ENCODE measurements at places on chromosomes 3 and 15.

GRCh38 chr15:26231096-26231495 is 368.0 kb upstream of the ATP10A start:
- DNase-seq: no peak

GRCh38 chr15:96549136-96549535 is 218.6 kb downstream of the NR2F2 start:
- no peak for DNase-seq

DNA sequence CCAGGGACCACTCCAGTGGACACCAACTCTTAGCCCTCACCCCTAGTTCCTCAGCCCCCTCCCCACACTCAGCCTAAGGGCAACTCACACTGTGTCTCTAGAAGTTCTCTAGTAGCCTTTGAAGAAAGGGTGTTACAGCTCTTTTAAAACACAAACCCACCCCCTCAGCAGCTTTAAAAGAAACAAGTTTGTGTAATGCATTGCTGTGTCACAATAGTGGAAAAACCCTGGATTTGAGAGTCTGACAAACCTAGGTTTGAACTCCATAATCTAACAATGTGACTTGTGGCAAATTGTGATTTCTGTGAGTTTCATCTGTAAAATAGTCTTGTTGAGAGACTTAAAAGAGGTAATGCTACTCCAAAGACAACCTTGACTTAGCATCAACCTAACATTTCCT is 54.0 kb downstream of the PLCH1 start:
- DNase-seq: no peak

- DNase-seq: no peak
These were observed 6.4 kb downstream of the STRA6 start for GRCh38 chr15:74196175-74196574.

DNA sequence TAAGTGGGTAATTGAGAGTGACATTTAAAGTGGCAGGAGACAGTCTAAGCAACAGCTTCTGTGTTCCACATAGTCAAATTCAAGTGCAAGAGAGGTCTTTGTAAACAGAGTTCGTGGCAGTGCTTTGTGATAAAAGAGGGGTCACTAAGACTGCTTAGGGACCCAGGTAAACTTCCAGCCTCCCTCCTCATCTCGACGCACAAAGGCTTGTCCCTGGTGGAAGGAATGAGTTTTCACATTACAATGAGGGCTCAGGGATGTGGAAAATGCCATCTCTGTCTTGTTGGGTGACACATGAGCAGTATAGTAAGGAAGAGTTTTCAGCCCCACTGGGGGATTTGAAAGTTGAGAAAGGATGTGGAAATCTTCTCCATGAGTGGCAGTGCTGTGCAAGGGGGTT is 7.3 kb downstream of the GMNC start:
- no peak for DNase-seq

DNA sequence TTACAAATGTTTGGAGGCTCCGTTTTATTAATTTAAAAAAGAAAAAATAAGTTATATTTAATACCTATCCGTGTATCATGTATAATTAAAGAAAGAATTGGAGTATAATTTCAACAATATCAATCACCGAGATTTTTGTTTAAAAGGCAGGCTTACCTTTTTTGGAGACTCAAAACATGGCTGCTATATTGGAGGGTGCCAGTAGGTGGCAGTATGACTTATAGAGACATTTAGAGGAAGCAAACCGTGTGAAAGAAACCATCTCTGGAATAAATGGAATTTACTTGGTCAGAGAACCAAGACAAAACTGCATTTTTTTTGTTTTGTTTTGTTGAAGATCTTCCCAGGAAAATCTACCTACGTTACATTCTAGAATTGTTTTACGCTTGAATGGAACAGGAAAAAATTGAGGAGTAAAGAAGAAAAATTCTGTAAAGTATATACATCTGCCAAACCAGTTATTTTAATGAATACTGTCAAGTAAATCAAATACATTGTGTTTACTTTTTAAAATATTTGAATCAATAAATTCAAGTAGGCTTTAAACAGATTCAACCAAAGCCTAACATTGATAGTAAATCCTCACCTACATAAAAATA is 802.6 kb upstream of the ALCAM start:
- peak; percentile 14 for DNase-seq

- DNase-seq: no peak
These were observed 192.0 kb downstream of the TPRG1 start for GRCh38 chr3:189363590-189364255.

GRCh38 chr15:31446546-31446945 is 119.9 kb downstream of the KLF13 start:
- no peak for DNase-seq

GRCh38 chr3:96267577-96267976 is 546.8 kb upstream of the EPHA6 start:
- no peak for DNase-seq

GRCh38 chr3:45170096-45170495 is 23.9 kb upstream of the CDCP1 start:
- DNase-seq: no peak

- DNase-seq: no peak
These were observed 27.3 kb upstream of the SPRED1 start for GRCh38 chr15:38225381-38225780.

DNA sequence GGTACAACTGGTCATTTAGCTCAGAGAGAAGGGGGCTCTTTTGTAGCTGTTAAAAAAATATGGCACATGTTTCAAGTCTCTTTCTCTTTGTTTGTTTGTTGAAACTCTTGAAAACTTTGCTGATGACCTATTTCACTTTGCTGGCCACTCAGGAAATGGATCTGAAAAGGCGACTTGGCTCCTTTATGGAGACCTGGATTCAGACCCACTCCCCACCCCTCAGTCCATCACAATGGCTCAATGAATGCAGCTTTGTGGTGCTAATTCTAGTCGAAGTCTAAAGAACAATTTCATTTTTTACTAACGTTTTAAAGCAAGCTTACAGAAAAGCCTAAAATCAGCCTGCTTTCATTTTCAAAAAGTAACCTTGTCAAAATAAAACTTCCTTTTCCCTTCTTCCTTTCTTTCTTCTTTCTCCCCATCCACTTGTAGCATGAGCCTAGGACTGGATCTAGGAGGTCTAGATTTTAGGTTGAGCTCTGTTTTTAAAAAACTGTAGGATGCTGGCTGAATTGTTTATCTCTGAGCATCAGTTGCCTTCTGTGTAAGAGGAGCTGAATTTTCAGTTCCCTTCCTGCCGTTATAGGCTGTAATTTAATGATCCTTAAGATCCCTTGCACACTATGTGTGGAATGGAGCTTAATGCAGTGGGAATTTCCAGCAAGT is 165.5 kb upstream of the FEZF2 start:
- DNase-seq: no peak

DNA sequence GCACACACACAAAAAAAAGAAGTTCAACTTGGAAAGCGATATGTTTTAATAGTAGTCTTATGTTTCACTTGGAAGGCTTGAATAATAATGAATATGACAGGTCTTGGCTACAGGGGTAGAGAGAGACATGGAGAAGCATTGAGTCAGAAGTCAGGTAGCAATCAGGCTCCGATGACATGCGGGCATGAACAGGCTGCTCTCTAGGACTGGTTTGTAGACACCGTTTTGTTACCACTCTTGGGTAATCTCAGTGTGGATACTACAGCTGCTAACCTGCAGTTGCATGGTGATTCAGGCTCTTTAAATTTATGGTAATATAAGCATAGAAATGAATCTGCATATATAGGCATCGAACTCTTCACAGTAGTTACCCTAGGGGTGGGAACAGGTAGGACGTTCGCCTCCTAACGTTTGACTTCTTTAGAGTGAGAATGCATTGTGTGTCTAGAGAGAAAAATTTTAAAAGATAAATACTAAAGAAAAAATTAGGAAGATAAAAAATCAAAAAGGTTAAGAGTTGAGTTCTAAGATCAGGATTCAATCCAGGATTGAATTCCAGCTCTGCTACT is 241.6 kb upstream of the KBTBD8 start:
- DNase-seq: no peak

GRCh38 chr3:143171141-143171980 is 51.8 kb downstream of the CHST2 start:
- DNase-seq: no peak

GRCh38 chr15:69414701-69415167 is 585 bp downstream of the KIF23 start:
- DNase-seq: no peak

DNA sequence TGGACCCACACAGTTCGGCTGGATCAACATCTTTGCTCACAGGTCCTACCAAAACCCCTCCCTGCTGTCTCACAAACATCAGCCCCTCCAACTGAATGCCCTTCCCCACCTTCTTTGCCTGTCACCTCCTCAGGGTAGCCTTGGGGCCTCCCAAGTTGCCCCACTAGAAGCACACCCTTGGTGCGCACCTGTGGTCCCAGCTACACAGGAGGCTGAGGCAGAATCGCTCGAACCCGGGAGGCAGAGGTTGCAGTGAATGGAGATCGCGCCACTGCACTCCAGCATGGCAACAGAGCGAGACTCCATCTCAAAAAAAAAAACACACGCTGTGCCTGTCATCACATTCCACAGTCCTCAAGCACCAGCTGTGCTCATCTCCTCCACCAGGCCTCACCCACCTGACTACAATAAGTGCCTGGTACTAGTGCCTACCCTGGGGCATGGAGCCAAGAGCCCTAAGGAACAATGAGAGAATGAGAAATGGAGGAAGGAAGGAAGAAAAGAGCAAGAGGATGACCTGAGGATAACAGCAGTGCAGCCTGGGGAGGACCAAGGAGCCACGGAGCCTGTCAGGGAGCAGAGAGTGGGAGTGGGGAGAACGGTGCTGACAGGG is 26.0 kb downstream of the RPN1 start:
- DNase-seq: no peak

DNA sequence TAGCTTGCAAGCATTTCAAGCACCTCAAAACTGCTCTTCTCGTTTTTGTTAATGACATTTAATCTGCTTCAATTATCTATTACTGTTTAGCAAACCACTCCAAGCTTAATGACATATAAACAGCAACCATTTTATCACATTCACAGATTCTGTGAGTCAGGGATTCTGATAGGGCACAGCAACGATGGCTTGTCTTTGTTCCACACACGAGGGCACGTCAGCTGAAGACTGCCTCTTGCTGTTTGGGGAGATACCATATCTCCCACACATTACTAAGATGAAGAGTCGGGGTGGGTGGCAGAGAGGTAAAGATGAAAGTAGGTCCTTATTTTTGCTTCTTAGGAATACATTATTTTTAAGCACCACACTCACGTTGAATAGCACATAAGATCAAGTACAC is 19.3 kb downstream of the CPOX start:
- no peak for DNase-seq

GRCh38 chr15:100170291-100171210 is 171.2 kb downstream of the ADAMTS17 start:
- DNase-seq: no peak

DNA sequence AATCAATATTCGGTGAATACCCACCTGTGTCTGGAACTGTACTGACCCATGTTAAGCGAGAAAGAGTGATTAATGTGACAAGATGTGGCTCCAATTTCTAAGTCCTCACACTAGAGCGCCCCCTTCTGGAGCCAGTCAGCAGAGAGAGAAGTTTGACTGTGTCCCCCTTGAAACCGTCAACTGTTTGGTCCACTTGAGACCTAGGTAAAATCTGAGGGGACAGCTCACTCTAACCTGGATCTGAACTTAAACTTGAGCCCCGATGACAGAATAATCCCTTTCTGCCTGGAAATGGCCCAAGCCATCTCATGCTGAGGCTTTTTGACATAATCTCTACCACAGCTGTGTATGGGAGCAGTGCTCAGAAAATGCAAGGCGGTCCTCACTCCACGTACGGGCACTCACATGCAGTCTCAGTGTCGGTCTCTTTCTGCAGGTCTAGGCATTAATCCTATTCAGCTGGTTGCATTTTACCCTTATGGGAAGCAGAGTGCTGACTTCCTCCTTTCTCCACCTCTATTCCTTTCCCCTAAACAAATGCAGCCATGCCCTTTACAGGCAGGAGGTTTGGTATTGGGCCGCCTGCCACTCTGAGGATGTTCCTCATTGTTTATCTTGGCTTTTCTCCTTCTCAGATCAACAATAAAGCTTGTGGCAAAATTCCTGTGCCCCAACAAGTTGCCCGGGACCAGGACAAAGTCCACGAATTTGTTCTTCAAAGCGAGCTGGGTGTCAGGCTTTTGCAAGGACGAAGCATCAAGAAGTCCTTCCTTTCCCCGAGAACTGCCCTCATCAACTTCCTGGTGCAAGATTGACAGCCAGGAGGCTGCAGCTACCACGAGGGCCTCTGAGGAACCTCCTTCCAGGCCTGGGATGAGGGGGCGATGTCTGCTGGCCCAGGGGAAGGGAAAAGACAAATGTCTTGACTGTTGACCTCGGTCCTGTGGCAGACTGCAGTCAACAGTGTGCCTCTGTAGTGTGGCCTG is 47.5 kb upstream of the LIMD1 start:
- no peak for DNase-seq

GRCh38 chr3:7290077-7290825 is 429.3 kb downstream of the GRM7 start:
- DNase-seq: no peak

GRCh38 chr3:181486141-181486885 is 225.4 kb upstream of the SOX2 start:
- no peak for DNase-seq

DNA sequence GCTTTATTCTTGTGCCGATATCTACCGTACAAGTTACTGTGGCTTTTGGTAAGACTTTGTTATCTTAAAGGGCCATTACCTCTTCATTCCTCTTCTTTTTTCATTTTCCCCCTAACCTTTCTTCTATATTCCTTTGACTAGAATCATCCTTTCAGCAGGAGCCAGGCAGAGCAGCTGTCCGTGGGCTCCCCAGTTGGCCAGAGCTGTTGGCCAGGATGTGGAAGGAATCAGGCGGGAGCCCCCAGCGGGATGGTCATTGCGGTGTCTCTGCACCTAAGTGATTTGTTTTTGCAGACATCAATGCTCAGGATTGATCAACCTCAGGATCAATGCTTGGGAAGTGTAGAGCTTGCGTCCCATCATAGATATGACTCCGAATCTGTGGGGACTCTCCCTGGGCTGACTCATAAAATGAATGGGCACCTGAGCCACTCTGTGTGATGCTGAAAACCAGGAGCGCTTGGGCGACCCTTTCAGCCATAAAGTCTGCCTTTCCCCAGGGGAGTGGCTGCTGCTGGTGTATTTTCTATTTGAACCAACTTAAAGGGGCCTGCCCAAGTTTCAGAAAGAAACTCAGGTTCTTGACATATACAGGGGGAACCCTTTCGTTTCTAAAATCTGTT is 21.7 kb downstream of the APBA2 start:
- no peak for DNase-seq

DNA sequence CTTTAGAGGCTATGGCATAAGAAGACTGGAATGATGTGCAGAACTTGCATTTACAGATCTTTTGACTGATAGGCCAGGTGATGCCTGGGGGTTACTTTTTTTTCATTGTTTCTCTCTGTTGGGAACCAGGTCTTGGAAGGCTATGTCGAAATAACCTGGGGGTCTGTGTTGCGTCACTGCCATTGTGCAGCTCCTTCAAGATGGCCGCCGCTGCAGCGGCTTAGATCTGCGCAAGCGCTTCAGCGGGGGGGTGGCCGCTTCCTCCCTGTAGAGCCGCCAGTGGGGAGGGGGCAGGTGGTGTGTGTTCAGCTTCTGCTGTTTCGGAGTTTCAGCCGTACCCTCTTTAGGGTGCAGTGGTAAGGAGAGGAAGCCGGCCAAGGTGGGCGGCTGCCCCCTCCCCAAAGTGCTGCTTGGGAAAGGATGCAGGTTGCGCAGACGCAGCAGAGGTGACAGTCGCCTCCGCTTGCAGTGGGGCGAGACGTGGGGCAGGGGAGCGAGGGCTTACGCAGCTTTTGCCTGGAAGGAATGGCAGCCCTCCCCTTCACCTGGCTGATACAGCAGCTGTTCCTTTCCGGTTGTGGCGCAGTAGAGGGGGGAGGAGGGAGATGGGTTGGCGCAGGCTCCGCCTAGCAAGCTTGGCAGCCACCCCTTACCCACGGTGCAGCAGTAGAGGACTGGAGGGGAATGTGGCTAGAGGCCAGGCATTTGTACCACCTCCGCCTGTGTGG is 1.5 kb downstream of the SNRPN start:
- DNase-seq: peak; percentile 21
